Aorta (tissue), 5 donors: ENCODE measurements at places on chromosomes 6 and 20.

- no peak for DNase-seq
Measured at GRCh38 chr20:56628015-56628872, 862 bp upstream of the TFAP2C start.

DNA sequence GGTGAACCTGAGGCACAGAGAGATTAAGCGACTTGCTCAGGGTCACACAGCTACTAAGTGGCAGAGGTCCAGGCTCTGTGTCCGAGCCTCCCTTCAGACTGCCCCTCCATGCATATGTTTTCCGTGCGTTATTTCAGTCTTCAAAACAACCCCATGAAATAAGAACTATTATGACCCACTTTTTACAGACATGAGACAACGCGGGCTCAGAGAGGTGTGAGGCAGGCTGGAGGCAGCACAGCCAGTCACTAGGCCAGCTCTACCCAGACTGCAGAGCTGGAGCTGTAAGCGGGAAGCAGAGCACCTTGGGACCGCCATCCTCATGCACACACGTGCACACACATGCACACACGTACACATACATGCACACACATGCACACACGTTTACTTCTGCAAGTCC is 62.3 kb downstream of the PSMG4 start:
- DNase-seq, result no peak

DNA sequence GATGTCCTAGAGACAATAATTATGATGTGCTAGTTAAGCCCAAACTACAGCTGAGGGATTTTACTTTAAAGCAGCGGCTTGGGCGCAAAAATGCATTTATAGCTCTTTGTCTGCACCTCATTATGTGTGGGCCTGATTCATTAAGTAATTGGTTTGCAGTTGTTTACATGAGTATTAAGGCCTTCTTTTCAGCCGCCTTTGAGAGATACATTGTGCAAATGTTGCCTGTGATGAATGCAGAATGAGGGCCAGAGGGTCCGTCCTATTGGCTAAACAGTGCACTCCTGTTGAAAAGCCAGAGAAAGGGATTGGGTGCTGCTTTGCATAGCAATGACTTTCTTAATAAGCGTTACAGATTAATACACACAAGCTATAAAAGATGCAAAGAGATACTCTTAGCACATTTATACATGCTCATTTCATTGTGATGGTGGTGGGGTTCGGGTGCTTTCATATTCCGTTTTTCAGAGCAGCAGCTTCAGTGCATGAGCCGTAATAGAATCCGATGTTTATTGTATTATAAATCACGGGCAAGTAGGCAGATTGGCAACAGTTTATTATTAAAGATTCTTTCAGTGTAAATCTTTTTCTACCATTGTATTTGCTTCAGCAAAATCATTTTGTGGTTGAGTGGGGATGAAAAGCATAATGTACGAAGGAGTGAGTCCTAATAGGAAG is 68.2 kb upstream of the XRN2 start:
- DNase-seq, result no peak

DNA sequence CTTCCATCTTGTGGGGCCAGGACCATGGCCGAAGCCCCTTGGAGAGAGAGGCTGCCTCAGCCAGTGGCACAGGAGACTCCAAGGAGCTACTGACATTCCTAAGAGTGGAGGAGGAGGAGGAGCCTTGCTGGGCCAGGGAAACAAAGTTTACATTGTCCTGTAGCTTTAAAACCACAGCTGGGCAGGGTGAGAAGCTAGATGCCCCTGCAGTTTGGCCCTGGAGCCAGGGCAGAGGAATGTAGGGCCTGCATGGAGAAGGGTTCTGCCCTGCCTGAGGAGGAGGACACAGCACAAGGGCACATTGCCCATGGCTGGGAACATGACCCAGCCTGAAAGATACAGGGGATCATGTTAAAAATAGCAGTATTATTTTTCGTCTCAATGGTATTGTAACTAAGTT is 37.4 kb downstream of the PLCG1 start:
- DNase-seq, result no peak
